HAP-1 (cell line): ENCODE measurements at places on chromosomes 2 and 18.

DNA sequence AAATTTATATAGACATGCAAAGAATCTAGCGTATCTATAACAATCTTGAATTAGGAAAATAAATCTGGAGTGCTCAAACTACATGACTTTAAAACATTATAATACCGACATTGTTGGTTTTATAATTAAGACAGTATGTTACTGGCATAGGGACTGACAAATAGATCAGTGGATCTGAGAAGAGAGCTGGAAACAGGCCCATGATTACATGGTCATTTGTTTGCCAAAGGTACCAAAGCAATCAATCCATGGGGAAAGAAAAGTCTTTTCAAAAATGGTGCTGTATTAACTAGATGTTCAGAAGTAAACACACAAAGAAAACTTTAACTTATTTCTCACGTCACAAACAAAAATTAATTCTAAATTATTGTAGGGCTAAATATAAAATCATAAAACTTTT lies 124.2 kb downstream of the BCL2L11 start:
- no peak for DNase-seq

- DNase-seq: no peak
Observed at GRCh38 chr2:62404913-62405312, 101.1 kb downstream of the TMEM17 start.

DNA sequence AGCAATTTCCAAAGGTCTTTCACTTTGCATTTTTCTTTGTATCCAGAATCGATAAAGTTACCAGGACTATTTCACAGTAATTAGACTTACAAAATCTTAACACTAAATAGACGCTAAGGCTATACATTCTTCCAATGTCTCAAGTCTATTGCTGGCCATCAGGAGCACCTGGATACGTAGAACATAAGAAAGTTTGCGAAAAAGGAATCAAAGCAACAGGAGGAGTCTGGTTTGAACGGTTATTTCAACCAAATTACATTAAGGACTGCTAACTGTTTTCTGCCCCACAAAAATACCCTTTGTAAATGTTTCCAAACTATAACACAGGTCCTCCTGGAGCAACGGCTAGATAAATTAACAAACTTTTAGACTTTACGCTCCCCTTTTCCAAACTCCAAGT lies 1.4 kb upstream of the HNRNPA3 start:
- DNase-seq: no peak

GRCh38 chr2:45211636-45212035 lies 202.4 kb upstream of the SIX2 start:
- DNase-seq: no peak

- DNase-seq: no peak
Observed at GRCh38 chr2:151508519-151508918, 98.8 kb downstream of the RIF1 start.

DNA sequence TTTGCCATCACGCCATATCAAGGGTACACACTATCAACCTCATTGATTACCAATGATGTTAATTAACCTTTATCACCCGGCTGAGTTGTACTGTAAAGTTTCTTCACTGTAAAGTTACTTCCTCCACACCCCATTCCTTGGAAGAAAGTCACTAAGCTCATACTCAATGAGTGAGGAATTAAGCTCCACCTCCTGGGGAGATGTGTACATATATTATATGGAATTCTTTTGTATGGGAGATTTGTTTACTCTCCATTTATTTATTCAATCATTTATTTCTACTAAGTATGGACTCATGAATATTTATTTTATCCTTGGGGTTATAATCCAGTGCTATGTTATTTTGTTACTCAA lies 56.8 kb downstream of the C2orf74 start:
- no peak for DNase-seq

GRCh38 chr2:120448961-120449810 lies 103.2 kb downstream of the INHBB start:
- no peak for DNase-seq

DNA sequence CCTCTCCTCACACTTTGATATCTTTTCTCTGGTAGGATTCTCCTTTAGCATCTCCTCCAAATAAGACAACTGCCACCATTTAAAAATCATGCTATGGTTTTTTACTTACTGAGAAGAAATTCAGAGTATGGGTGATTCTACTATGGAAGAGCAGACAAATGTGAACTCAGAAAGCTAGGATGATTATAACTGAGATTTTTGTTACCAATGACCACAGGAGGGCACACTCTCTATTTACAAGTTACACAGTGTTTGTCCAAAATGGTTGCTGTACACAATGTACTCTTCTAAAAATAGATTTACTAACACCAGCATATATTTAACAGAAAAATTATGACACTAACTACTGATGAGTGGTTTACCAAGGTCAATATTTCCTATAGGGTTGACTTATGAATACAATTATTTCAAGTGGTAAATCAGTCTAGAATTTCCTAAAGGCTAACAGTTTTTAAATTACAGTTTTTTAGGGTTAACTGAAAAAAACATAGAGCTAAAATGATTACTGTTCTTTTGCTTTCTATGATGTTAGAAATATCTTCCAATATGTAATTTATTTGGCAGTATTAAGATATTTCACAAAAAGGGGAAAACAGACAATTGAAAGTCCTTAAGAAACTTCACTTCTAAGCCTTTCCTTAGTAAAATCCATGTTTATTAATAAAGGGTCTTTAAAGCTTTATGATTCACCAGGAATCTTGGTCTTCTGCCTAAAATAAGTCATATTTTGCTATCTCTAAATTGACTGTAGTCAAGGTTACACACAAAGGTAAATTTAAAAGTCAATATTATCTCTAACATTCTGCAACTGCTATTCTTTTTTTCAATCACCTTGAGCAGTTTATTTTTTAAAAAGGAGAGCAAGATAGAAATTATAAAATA lies 57.2 kb downstream of the MAP4K3 start:
- DNase-seq: peak; percentile 67
